ENCODE measurements at places on chromosomes 5 and 9.

- no peak for DNase-seq
Observed at GRCh38 chr5:59559323-59559722, 334.2 kb downstream of the PDE4D start.

DNA sequence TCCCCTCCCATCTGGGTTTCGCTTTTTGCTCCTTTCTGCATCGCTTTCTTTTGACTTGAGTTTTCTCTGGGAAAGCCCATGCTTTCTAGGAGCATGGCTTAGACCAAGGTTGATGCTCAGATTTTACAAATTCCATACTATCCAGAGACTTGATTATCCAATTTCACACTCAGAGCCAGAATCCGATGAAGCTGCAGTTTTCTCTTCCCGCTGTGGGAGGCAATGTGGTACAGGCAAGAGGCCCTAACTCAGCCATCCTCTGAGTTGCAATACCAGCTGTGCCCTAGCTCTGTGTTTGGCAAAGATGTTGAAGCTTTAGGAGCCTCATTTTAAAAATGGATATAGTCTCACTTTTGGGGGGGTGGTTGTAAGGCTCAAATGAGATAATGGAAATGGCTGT lies 85.1 kb downstream of the BRINP1 start:
- peak; percentile 27 for DNase-seq

DNA sequence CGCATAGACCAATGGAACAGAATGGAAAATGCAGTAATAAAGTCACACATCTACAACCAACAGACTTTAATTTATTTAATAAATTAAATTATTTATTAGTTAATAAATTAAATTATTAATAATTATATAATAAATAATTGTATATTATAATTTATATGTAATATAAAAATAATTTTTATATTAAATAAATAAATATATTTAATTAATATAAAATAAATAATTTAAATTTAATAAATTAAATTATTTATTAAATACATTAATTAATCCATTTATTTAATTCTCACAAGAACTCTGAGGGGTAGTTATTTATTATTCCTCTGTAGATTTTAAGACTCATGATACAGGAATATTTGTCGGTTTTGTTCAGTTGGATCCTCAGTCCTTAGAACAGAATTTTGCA lies 176.1 kb upstream of the ADAMTS19 start:
- DNase-seq = no peak

DNA sequence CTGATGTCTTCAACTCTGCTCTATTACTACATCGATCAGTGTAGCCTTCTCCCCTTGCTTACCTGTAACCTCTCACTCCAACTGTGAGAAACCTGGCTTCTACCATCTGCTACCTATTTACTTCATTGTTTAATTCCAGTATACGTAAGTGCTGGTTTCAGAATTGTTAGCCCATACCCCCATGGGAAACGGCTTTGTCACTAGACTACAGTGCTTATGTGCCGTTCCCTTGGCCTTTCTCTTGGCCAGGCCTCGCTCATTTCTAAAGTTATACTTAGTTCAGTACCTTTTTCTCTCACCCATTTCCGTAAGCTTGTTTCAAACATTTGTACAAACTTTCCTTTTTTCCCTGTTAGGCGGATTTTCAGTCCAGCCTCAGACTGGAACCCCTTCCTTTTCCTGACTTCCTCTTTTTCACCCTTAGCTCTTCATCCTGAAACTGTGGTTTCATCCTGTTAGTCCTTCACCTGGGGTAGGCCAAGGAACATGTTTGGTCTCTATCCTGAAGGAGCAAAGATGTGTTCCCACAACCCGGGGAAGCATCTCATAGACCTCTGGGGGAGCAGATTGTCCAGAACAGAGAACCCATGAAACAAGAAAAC lies 21.7 kb downstream of the ALG2 start:
- no peak for DNase-seq

- no peak for DNase-seq
Observed at GRCh38 chr5:102324714-102325113, 28.6 kb upstream of the SLCO4C1 start.

DNA sequence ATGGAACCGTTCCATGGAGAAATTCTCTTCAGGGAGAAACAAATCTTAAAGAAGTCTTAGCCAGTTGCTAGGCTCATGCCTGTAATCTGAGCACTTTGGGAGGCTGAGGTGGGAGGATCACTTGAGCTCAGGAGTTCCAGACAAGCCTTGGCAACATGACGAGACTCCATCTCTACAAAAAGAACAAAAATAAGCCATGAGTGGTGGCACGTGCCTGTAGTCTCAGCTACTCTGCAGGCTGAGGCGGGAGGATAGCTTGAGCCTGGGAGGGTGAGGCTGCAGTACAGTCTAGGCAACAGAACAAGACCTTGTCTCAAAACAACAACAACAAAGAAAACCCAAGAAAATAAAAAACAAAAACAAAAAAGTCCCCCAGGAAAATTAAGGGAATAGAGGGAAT lies 8.2 kb downstream of the HSPB3 start:
- no peak for DNase-seq

DNA sequence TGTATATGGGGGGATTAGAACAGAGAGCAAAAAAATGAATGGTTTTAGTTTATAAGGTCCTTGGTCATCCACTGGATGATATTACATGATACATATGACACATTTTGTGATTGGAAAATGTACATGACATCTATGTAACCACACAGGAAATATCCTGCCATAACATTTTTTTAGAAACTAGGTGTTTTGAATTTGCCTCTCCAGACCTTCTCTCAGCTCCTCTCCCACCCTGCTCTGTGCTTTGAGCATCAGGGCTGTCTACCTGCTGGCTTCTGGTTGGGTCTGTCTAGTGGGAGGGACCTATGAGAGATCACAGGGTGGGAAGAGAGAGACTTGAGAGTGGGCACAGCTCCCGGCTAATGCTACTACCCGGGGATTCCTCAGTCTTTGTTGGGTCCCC lies 24.4 kb downstream of the AKNA start:
- DNase-seq = no peak

- no peak for DNase-seq
Observed at GRCh38 chr9:108207561-108208165, 648.1 kb downstream of the ACTL7B start.

DNA sequence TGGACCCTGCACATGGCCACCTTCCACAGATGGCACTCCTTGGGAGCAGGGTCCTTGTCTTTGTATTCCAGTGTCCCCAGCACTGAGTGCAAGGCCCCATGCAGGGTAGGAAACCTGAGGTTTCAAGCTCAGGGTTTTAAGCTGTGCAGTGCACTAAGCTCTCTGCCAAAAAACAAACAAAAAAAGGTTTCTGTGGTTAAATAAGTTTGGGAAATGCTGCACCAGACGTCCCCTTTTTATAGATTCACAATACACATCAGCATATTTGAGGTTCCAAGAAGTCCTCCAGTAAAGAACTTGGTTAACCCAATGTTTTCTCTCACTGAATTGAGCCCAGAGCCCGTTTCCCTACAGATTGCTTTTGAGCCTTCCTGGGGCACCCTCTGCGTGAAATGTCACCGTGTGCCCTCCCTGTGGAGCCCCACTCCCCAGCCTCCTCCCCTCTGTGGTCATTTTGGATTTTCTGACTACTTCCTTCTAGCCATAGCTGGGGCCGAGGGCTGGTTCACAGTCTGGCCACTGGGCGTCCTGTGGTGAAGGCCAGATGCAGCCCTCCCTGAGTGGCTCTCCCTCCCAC lies 17.1 kb downstream of the DELE1 start:
- DNase-seq = no peak

DNA sequence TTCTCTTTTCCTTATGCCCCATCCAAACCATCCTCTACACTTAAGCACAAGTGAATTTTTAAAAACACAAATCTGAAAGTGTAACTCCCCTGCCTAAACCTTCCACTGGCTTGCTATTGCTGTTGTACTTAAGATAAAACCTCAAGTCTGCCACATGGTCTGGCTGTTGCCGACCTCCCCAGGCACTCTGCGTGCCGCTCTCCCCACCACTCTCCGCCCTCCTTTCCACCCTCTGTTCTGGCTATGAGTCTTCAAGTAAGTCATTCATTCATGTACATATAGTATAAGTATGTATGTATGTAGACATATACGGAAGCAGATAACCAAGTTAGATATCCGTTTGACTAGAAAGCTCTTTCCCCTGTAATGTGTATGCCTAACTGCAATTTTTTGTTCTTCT lies 94.7 kb upstream of the ANKRD55 start:
- no peak for DNase-seq

- no peak for DNase-seq
Observed at GRCh38 chr9:93193388-93194220, 9.7 kb downstream of the WNK2 start.

- DNase-seq = no peak
Observed at GRCh38 chr5:78750281-78750680, 101.7 kb upstream of the LHFPL2 start.

GRCh38 chr5:109844695-109845094 lies 155.0 kb downstream of the MAN2A1 start:
- DNase-seq = no peak

GRCh38 chr9:6348766-6349165 lies 20.6 kb downstream of the TPD52L3 start:
- no peak for DNase-seq

DNA sequence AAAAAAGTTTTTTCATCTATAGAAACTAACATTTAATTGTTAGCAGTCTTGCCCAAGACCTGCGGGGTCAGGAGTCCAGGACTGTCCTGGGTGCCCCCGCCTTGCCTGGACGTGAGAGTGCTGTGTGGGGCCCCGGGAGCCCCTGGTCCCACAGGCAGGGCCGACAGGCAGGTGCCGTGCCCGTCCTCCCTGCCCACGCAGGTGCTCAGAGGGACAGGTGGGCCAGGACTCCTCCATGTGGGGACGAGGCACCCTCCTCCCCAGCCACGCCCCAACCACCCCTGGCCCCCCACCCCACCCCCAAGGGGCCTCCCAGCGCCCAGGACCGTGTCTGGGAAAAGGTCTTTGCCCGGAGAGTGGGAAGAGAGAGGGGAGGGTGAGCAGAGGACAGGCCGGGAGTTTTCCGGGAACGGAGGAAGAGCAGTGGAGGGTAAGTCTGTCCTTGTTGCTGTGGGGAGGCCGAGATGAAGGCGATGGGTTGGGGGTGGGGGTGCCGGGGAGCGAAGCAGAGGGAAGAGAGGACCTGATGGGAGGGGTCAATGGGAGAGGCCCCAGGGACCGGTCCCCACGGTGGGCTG lies 2.7 kb upstream of the LCN12 start:
- no peak for DNase-seq

DNA sequence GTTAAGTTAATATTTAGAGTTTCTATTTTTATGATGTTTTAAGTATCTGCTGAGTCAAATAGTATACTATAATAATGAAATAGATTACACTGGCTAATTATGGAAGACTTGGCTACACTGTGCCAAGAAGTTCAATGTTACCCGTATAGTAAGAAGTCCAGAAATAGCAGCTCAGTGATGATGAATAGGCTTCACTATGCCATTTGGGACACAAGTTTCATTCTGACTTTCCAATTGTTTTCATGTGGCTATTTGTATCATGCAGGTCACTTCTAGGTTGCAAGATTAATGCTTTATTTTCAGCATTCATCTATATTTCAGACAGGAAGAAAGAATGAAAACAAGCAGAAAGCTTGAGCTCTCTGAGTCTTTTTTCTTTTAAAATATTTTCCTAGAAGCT lies 194.5 kb upstream of the RIOK2 start:
- no peak for DNase-seq

DNA sequence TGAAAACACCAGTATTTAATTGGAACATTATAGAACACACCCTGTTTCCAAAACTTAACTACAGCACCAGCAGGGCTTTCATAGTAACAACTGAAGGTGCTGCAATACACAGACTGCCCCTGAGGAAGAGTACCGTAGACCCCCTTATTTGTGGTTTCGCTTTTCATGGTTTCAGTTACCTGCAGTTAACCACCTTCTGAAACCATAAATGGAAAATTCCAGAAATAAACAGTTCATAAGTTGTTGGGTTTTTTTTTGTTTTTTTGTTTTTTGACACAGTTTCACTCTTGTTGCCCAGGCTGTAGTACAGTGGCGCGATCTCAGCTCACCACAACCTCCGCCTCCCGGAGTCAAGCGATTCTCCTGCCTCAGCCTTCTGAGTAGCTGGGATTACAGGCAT lies 9.5 kb upstream of the GLDC start:
- no peak for DNase-seq

DNA sequence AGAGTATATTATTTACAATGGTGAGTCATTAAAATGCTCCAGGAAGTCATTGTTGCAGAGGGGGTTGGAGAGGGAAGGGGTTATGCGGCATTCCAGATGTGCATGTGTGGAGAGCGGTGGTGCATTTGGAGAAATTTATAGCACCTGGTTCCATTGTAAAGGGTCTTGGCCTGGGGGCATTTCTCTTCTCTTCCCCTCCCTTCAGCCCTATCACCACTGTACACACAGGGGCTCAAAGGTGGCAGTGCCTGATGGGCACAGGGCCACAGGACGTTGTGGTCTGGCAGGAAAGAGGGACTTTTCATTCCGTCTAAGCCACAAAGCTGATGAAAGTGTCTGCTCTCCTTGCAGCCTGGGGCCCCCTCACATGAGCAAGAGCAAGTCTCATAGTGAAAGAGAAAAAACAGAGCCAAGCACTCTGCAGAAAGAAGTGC lies 442.4 kb upstream of the ZNF462 start:
- no peak for DNase-seq

DNA sequence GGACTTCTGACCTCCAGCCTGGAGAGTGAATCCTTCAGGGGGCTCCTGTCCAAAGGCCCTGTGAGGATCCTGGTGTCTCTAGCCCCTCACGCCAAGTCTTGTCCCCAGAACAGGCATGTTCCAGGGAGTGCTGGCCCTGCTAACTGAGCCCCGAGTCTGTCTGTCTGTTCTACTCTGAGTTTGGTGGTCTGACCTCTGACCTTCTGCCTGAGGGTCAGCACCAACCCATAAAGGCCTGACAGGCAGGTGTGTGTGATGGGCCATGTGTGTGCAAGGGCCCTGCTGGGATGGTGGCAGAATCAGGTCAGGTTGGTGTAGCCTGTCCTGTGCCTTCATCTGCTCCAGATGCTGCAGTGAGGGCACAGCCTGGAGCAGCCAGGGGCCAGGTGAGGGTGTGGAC lies 46.3 kb downstream of the PHF2 start:
- no peak for DNase-seq

- no peak for DNase-seq
Observed at GRCh38 chr9:94611638-94612068, 18.0 kb upstream of the FBP2 start.

DNA sequence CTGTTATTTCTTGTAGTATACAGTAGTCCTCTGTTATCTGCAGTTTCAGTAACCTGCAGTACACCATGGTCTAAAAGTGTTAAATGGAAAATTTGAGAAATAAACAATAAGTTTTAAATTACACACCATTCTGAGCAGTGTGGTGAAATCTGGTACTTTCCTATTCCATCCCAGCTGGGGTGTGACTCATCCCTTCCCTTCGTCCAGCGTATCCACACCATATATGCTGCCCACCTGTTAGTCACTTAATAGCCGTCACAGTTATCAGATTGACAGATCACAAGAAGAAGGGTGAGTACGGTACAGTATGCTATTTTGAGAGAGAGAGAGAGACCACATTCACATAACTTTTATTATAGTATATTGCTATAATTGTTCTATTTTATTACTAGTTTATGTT lies 28.9 kb downstream of the FAM151B start:
- peak; percentile 37 for DNase-seq

- DNase-seq = no peak
Observed at GRCh38 chr5:169115461-169116124, 185.3 kb downstream of the SLIT3 start.
